ENCODE measurements at places on chromosomes 7 and 10. TPM values are rescaled to one million over a fixed set of nuclear protein-coding genes. Genes with fewer than 3 reads are reported as not detected.

Gene MXI1
- 24.0 TPM for total RNA-seq

Gene ODAD2
- 1.3 TPM for total RNA-seq

Gene PAPSS2
- 91.2 TPM for total RNA-seq

Gene SYNPO2L
- not detected for total RNA-seq

Gene OR13A1
- total RNA-seq = not detected

Gene SPDYE6
- not detected for total RNA-seq

Gene CDK14
- total RNA-seq = 70.8 TPM

Gene SHTN1
- 6.9 TPM for total RNA-seq

Gene ATOH7
- not detected for total RNA-seq

Gene PLAU
- 42.2 TPM for total RNA-seq

Gene PVRIG
- total RNA-seq = not detected

Gene SFXN3
- total RNA-seq = 74.1 TPM

Gene MPLKIP
- total RNA-seq = 13.3 TPM

Gene RET
- 0.32 TPM for total RNA-seq

Gene FAM237B
- total RNA-seq = not detected

Gene NUPR2
- total RNA-seq = not detected

Gene IFIT1B
- not detected for total RNA-seq

Gene TMEM196
- 0.13 TPM for total RNA-seq

Gene SEMA3E
- 4.2 TPM for total RNA-seq

Gene DNAH11
- total RNA-seq = 0.39 TPM

Gene CLCN1
- not detected for total RNA-seq

Gene PLXDC2
- total RNA-seq = 114 TPM

Gene MAGI2
- total RNA-seq = 22.2 TPM

Gene PTPN20
- 5.6 TPM for total RNA-seq

Gene SLC13A1
- total RNA-seq = not detected

Gene OPN4
- total RNA-seq = not detected

Gene CC2D2B
- 0.13 TPM for total RNA-seq

Gene CNPY1
- total RNA-seq = not detected

Gene ITGA8
- not detected for total RNA-seq

Gene CPA4
- total RNA-seq = 250 TPM

Gene SEC61A2
- total RNA-seq = 10.9 TPM

Gene DPCD
- 38.2 TPM for total RNA-seq

Gene TMEM178B
- 0.11 TPM for total RNA-seq

Gene LIPK
- total RNA-seq = not detected

Gene MBL2
- not detected for total RNA-seq

Gene ANKRD61
- total RNA-seq = not detected

Gene AGAP5
- 4.7 TPM for total RNA-seq

Gene HOXA10
- 30.6 TPM for total RNA-seq

Gene KMT2C
- total RNA-seq = 46.8 TPM

Gene C7orf33
- not detected for total RNA-seq

Gene MACROH2A2
- total RNA-seq = 15.3 TPM

Gene OR2A12
- under 0.01 TPM for total RNA-seq

Gene CALY
- total RNA-seq = not detected

Gene INMT
- 0.65 TPM for total RNA-seq

Gene MYOZ1
- total RNA-seq = 0.26 TPM

Gene THAP5
- 41.3 TPM for total RNA-seq

Gene CLEC2L
- not detected for total RNA-seq

Gene CALHM1
- not detected for total RNA-seq

Gene JAKMIP3
- 0.54 TPM for total RNA-seq

Gene PGAM2
- total RNA-seq = 0.32 TPM

Gene MTPN
- total RNA-seq = 180 TPM

Gene ADCYAP1R1
- total RNA-seq = not detected

Gene AKR1B15
- 0.43 TPM for total RNA-seq

Gene ACTL6B
- not detected for total RNA-seq

Gene TRRAP
- 18.3 TPM for total RNA-seq

Gene PRKCQ
- 0.13 TPM for total RNA-seq

Gene TBXAS1
- total RNA-seq = 0.65 TPM

Gene ANK3
- total RNA-seq = 9.5 TPM
